ENCODE measurements at places on chromosomes 11 and 22.

DNA sequence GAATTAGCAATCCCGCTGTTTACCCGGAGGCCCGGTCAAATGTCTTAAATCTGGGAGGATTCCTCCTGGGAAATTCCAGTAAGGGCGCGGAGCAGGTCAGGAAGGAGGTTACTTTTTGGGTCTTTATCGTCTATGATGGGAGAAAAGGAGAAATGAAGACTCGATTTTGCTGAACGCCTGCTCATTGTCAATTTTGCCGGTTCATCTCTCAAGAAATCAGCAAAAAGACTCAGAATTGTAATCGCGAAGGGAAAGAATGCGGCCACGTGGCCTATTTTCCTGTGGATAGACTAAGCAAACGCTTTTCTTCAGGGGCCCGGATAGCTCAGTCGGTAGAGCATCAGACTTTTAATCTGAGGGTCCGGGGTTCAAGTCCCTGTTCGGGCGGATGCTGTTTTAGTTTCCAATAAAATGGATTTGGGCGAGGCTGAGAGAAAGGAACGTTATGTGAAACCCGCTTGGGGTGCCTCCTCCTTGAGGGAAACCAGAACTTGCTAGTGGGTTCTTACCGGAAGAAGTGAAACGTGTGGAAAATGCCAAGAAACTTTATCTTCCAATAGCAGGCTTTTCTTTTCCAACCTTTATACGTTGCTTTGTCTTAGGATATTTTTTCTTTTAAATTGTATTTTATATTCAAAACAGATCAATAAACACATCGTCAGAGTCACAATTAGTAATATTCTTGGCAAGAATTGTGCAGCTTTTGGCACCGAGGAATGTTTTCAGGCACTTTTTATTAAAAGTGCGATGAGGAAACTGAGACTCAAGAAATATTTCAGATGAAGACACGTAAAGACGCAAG is 45.0 kb downstream of the OR4D9 start:
- peak; percentile 83 for DNase-seq

DNA sequence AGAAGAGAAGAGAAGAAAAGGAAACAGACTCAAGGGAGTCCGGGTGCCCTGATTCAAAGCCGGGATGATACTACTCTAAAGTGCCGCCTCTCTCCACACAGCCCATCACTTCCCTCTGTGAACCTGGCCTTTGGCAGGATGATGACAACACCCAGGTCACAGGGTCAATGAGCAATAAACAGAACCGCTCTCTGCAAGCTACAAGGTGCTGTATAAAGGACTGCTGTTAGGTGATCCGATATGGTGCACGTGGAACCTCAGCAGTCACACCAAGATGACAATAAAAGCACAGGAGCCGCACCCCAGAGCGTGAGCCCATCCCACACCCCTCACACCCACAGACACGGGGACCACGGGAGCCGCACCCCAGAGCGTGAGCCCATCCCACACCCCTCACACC is 10.7 kb downstream of the TTLL1 start:
- DNase-seq: no peak

DNA sequence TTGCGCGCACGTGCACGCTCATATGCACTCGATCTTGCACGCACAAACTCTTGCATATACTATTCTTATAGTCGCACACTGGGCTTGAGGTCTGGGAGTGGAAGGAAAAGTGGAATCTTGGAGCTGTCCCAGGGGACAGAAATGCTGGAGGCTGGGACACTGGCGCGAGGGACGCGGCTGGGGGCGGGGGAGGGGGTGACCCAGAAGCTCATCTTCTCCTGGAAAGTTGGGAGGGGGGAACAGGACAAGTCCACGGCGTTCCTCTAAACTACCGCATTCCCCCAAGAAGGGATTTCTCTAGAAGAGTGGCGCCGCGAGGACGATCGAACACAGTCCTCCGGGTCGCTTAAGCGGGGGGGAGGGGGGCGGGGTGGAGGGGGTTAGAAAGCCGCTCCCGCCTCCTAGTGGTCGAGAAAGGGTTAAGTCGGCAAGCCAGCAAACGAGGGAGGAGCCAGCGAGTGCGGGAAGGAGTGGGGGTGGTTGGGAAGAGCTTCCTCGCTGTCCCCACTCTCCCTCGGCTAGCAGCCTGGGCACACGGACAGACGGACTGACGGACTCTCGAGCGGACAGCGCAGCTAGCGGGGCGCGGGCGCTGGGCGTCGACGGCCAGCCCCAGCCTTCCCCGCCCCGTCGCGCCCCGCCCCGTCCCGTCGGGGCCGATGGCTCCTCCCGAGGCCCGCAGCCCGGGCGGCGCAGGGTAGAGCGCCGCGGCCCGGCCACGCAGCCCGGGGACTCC is at the start of gene RTN4RL2:
Gene RTN4RL2, plus strand, starts transcription at position 507 of the 736 bp plus-strand sequence. CDS start 338 bp downstream, outside the sequence.
- peak; percentile 81 for DNase-seq

DNA sequence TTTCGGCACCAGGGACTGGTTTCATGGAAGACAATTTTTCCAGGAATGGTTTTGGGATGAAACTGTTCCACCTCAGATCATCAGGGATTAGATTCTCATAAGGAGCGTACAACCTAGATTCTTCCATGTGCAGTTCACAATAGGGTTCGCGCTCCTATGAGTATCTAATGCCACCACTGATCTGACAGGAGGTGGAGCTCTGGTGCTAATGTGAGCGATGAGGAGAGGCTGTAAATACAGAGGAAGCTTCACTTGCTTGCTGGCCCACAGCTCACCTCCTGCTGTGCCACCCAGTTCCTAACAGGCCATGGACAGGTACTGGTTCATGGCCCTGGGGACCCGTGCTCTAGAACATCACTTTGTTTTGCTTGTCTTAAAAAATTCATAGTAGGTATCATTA is 41.8 kb upstream of the AMPD3 start:
- no peak for DNase-seq

- DNase-seq: no peak
These were observed 3.9 kb upstream of the CDC42BPG start for GRCh38 chr11:64848214-64848825.

Measured in stomach (tissue), 19 donors.